DMS 273 treated with DMSO at 0.1 percent for 48 hours (cell line): ENCODE measurements at places on chromosomes 16 and 17.

- no peak for DNase-seq
Measured at GRCh38 chr16:87918338-87918737, 18.0 kb downstream of the CA5A start.

DNA sequence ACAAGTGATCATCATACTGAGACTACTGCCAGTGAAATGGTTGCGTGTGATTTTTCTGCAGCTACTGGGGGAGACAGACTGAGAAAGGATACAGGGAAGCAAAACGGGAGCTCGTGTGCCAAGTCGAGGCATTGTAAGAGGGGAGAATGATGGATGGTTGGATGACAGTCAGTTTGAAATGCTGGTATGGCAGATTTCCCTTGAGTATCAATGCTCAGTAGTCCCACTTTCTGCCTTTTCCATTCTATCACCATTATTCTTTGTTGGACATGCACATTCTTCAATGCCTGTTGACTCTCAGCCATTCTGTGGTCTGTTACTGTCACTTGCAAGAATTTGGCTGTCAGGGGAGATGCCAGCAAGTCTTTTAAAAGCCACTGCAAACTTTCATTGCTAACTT, 510.6 kb upstream of the RBFOX1 start:
- no peak for DNase-seq

DNA sequence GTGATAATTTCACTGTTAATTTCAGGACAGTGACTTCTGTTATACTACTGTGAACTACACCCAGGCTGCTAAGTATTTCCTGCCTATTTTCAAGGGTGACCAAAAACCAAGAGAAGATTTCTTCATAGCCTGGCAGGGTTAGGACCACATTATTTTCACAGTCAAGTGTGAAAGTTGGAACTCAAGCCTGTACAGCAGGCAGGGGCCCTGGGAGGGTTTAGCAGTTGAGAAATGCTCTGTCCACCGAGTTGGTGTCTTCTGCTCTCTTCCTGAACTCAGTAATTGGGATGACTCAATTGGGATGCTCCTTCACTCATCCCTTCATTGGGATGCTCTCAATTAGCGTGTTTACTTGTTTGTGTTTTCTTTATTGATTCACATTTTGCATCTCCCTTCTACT, 347.3 kb upstream of the CDH11 start:
- DNase-seq = no peak

DNA sequence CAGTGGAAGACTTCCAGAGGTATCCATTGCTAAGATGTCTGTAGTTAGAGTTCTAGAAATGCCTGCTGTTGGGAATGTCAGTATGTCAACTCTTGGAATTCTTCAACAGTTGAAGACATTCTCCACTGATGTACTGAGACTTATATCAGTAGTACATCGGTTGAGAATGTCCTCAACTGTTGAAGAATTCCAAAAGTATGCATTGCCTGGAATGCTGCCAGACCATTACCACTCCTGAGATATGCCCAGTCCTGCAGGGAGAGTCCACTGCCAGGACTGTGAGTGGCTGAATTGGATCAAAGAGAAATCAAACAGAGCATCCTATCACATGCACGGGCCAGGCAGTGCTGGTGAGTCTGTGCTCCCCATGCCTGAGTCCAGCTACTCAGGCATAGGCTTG, 42.0 kb downstream of the IL21R start:
- DNase-seq = no peak

DNA sequence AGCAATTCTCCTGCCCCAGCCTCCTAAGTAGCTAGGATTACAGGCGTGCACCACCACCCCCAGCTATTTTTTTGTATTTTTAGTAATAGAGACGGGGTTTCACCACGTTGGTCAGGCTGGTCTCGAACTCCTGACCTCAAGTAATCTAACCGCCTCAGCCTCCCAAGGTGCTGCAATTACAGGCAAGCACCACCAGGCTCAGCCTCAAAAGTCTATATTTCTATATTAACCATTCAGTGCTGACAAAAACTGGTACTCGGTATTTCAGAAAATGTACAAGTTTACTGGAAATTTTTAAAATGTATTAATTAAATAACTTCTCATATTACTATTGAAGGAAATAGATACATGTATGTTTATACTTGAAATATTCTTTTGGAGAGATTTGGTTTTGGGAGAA, 1.4 kb upstream of the HEXD start:
- no peak for DNase-seq
